ENCODE measurements at places on chromosomes 6 and 20.
A peak's percentile ranks its signal among the peaks of the same experiment; 100 is the strongest.

DNA sequence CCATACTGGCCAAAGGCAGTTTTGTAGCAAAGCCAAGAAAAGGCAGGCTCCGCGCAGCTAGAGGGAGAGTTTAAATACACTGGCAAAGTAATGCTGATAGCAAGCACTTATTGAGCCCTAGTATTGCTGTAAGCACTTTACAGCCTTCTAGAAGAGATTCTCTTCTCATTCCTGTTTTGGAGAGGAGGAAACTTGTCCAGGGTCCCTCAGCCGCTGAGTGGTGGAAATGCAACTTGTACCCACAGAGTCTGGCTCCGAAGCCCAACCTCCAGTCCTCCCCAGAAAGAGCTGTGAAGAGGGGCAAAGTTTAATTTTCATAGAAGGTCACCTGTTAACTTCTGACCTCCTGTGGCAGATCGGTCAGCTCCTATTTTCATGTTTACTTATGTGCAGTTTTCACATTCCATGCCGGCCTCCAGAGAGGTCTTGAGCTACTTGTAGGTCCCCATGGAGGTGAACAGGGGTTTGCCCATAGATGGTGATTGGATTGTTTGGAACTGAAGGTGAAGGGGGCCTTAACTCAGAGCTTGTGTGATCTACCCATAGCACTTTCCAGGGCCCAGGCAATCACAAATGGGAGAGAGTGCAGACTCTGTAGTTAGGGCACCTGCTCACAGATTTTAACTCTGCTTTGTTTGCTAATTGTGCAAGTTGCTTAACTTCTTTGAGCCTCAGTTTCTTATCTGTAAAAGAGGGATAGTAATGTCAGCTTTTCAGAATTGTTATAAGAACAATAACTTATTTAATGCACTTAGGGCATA is 70.7 kb downstream of the LYRM2 start:
- DNase-seq, result no peak

DNA sequence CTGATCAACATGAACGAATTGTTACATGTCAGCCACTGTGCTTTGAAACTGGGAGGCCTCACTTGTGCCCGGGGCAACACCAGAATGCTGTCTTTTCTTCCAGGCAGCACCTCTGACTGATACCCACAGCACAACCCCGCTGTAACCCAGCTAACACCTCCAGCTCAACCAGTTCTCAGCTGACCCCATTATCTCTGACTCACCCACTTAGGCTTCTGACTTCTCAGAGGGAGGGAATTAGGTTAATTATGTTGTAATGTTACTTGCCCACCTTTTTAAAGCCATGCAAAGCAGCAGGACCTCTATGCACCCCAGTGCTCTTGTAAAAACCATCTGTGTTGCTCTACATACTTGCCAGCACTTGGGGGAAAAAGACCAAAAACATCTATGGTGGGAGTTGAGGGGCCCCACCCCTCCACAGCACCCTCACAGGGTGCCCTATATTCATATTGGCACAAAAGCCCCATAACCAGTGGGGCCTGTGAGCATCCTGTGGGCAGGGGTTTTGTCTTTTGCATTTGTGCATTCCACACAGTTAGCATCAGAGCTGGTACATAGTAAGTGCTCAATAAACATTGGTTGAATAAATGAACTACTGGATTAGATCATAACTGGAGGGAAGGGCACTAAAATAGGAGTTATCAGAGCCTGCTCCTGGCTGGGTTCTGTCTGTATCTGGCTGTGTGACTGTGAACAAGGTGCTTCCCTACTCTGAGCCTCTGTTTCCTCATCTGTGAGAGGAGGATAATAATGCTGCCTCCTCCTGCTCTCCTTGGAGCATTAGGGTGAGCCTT is 22.3 kb downstream of the BNIP5 start:
- no peak for DNase-seq

DNA sequence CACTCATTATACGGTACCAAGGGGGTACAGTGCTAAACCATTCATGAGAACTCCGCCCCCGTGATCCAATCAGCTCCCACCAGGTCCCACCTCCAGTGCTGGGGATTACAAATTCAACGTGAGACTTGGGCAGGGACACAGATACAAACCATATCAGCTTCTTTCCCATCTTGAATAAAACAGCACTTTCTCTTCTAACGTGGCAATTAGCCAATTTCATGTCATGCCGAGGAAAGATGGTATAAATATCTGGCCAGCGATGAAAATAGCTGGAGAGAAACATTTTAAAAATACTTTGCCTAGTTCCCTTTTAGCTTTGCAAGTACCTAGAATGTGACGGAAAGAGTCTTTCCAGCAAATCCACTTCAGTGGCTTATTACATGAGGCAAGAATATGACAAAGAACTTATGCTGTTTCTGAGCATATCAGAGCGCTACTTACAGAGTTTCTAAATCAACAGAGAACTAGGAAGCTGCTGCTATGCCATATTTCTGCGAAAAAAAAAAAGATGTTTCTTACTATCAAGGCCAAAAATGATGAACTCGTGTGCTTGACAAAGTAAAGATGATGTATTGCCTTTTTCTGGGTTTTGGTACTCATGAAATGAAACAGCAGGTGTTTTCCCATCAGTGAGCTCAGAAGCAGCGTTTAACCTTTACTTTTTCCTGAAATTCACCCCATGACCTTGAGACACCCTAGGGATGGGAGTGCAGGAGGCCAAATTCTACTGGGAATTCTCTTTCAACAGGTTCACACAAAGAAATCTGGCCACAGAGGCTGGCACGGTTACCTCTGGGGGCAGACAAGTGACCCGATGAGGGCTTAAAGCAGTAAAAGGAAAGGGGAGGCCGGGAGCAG is 37.9 kb downstream of the AGPAT4 start:
- no peak for DNase-seq

- no peak for DNase-seq
Observed at GRCh38 chr6:5680095-5680494, 326.6 kb downstream of the NRN1 start.

DNA sequence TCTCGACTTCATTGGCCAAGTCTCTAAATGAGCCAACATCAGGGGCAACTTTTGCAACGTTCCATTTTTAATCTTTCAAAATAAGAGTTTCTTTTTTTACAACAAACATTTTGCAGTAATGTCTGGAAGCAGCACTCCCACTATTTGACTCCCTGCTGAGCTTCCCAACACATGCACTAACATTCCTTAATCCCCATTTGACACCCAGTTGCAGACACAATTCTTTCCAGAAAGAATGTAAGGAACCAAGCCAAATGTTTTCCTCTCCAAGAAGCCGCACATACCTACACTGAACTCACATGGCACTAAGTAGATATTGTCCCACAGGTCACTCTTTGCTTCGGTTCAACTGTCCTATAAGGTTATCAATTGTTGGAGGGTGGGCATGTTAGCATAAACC is 165.6 kb downstream of the GRM1 start:
- DNase-seq, result no peak

GRCh38 chr6:90121982-90122381 is 174.7 kb downstream of the BACH2 start:
- no peak for DNase-seq

DNA sequence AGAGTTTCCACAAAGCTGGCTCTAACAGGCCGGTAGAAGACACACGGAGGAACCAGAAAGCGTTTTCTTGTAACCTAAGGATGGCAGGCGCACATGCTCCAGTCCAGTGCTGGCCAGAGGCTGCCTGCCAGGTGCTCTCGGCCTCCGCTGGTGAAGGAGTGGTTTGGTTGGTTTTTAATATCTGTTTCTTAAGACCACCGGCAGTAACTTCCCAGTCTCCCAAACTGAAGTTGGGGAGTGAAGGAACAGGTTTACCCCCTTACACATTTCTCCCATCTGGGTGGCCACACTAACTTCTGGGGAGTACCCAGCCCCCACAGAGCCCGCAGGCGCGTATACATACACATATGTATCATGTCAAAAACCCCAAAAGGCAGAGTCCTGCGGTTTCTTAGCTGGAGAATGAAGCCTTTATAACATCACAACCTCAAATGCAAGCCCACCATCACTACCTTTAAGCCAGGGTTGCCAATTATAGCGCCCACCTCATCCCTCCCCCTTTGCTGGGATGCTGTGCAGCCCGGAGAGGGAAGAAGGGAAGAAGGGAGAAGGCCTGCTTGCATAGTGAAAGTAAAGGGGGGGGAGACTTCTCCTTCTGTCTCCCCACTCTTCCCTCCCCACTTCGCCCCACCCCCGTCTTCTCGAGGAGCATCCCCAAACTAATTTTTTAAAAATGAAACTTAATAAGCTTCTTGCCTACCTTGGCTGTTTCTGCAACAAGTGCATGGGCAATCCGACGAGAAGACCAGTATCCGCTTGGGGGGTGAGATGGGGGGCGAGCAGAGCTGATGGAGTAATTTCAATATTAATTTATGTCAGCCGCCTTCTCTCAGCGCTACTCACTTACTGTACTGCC is 1.0 kb downstream of the TRERF1 start:
- DNase-seq, result no peak

- peak; percentile 21 for DNase-seq
Observed at GRCh38 chr6:167825332-167826229, 1.1 kb upstream of the AFDN start.

- DNase-seq, result no peak
Observed at GRCh38 chr20:34096699-34097444, 15.2 kb downstream of the EIF2S2 start.

DNA sequence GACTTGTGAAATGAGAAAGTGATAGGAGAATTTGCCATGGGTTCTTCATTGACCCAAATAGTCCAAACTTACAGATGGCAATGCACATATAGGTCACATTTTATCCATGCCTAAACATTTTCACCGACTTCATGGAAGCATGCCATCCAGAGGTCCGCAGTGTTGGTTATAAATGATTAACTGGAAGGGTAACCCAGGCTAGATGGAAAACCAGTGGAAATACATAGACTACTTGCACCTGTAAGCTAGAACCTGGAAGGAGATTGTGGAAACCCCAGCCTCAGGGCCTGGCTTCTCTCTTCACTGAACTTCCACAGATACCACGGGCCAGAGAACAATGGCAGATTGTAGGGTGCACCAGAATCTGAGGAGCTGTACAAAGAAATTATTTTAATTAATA is 103.8 kb upstream of the SYNDIG1 start:
- no peak for DNase-seq

DNA sequence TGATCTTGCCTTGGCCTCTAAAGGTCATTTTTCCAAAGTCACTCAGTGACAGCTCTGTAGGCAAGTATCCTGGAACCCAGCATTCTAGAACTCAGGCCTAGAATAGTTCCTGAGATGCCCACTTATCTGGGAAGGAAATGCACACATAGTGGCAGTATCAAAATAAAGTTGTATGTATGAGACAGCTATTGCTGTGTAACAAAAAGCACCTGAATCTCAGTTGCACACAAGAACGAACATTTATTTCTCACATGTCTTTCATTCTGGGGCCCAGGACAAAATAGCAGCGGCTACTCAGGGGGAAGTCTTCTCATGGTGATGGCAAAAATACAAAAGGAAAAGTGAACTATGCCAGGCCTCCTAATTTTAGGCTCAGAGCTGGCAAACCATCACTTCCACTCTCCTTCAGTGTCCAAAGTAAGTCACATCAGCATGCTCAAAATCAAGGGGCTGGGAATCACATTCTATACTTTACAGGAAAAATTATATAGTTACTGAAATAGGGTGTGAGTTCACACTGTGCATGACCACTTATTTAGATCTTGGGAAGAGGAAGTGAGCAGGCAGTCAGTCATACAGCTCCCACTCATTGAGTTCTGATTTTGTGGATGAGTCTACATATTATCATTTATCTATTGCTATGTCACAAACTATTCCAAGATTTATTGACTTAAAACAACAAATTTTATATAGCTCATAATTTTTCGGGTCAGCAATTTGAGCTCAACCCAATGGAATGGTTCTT is 133.7 kb upstream of the RIN2 start:
- DNase-seq, result no peak

GRCh38 chr6:16747232-16748024 is 13.8 kb downstream of the ATXN1 start:
- DNase-seq, result no peak

DNA sequence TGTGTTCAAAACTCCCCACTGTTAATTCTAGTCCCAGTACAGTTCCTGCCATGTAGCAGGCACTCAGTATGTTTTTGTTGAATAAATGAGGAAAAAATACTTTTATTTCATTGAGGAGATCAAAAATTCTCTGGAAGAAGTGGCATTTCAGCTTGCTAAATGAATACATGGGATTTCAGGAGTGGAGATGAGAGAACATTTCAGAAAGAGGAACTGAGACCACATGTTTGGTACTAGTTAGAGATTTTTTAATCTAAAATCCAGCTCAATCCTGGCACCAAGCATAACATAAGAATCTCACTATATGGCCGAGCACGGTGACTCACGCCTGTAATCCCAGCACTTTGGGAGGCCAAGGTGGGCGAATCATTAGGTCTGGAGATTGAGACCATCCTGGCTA is 75.4 kb downstream of the BTBD9 start:
- no peak for DNase-seq

DNA sequence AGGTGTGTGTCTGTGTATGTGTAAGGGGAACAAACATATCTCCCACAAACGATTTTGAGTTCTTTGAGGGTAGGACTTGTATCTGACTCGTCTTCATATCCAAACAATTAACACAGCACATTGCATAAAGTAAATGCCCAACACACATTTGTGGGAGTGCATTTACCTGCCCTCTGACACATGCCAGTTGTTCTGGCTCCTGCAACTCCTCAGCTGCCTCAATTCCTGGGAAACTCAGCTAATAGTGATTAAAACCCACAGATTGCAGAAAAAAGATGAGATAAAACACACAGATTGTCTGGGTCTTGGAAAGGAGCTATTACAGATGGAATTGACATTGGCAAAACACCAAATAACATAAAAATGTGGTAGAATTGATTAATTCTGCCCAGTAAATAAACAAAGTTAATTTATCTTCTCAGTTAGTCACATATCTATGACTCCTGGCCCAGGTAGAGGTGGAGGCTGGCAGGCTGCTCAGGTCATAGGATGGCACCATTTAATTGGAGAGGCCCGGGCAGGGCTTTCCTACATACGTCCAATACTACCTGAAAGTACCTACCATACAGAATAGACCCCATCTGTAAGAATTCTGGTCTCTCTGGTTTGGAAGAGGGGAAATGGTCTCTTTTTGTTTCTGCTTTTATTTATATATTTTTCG is 71.5 kb upstream of the IFNGR1 start:
- no peak for DNase-seq

DNA sequence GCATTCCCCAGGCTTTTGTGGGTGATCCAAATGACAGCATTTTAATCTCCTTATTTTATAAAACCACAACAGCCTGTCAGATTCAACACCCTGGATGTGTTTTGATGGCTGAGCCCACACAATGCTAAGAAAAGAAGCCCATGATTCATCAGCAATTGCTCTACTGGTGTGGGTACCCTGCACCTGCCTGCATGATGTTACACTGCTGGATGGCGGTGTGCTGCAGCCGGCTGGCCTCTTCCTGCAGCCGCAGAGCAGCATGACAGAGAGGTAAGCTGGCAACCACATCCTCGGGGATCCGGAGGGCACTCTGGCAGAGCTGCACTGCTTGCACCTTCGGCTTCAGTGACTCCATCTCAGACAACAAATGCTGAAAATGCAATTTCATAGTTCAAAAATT is 327.5 kb downstream of the SYNE1 start:
- peak; percentile 52 for DNase-seq

All from T-helper 17 cell (primary cell).